ENCODE measurements at places on chromosomes 11 and 22. TPM values are rescaled to one million over a fixed set of nuclear protein-coding genes. Genes with fewer than 3 reads are reported as not detected.

CBX6 gene
- 28.4 TPM for total RNA-seq

RTN4R gene
- total RNA-seq: 11.6 TPM

CST6 gene
- not detected for total RNA-seq

LAYN gene
- 3.5 TPM for total RNA-seq

OAF gene
- 9.7 TPM for total RNA-seq

MRGPRX4 gene
- not detected for total RNA-seq

MARK2 gene
- 35.6 TPM for total RNA-seq

OR2AG1 gene
- total RNA-seq: not detected

ROBO4 gene
- not detected for total RNA-seq

RASD2 gene
- total RNA-seq: 0.61 TPM

MMP27 gene
- not detected for total RNA-seq

TTC28 gene
- 3.1 TPM for total RNA-seq

GTSE1 gene
- total RNA-seq: 34.7 TPM

APOL1 gene
- total RNA-seq: 14.7 TPM

RAC2 gene
- 0.20 TPM for total RNA-seq

EFEMP2 gene
- 0.73 TPM for total RNA-seq

TCN2 gene
- total RNA-seq: 5.6 TPM

CASP12 gene
- total RNA-seq: not detected

PHOX2A gene
- total RNA-seq: not detected

OR56A3 gene
- total RNA-seq: not detected

Measured in A549 treated with dexamethasone at 1 μM for 4 hours (cell line).